ENCODE measurements at places on chromosomes 1 and 21.

DNA sequence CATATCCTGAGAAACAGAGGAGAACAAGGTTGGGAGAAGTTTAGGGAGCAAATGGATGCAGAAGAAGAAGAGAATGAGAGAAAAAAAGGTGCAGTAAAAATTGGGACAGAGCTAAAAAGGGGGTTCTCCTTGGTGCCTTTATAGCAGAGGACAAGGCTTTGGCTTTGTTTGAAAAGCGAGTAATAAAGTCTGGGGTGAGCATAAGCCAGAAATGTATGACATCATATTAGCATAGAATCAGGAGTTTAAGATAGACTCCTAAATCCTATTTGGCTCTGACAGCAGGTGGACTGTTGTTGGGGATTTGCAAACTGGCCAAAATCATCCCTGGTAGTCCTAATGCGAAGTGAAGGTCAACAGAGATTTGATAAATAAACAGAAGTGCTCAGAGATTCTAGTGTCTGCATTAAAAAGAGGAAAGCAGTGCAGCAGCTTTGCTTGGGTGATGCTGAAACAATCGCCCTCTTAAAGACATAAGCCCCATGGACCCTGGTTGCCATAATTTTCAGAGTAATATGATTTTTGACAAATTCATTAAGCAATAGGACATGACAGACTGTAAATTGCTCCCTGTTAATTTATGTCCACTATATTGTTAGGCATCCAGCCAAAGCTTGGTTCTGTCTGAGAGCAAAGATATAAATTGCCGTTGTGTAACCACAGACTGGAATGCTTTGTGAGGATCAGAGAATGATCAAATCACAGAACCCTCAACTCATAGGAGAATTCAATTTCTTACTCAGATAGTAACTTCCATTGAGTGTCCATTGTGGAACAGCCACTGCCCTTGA is 385.0 kb upstream of the NFIA start:
- no peak for DNase-seq

- no peak for DNase-seq
Observed at GRCh38 chr1:209767096-209767495, 11.2 kb downstream of the TRAF3IP3 start.

- DNase-seq: no peak
Observed at GRCh38 chr1:221174330-221174993, 295.2 kb downstream of the HLX start.

GRCh38 chr1:229434005-229434640 is at the start of gene ACTA1:
ACTA1 (minus strand) TSS chr1:229434094; CDS start chr1:229433115, 979 bp downstream.
- DNase-seq: no peak

DNA sequence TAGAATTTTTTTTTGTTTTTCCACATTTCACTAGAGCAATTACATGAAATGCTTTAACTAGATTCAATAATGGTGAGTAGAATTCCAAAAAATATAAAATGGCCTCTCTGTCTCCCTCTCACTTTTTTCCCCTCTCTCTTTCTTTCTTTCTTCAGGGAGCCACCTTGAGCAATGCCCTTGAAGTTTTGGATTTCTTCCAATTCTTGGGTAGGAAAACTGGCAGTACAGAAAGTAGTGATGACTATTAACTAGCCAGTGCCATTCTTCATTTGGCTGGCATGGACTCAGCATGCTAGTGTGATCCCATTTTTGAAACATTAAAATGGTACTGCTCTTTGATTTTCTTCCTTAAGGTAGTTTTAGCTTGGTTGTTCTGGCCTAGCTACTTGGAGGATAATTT is 4.5 kb upstream of the FNBP1L start:
- no peak for DNase-seq

DNA sequence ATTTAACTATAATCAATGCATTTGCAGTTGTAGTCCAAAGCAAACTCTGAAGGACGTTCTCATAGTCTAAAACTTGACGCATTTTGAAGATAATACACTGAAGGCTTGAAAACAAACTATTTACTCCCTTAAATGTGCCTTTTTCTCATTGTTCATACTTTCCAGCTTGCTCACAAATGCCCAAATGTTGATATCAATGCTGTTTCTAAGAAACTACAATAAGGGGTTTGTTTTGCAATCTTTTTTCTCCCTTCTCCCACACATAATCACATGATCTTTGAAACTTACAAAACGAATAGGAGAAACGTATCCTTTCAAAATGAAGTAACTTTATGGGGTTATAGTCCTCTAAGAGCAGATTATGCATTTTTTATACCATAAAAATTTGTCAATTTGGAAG is 508.7 kb downstream of the DPYD start:
- no peak for DNase-seq

GRCh38 chr1:107572674-107573211 is 392.2 kb downstream of the VAV3 start:
- no peak for DNase-seq

- DNase-seq: no peak
Observed at GRCh38 chr21:30882866-30883597, 1.7 kb upstream of the KRTAP11-1 start.

Data from hypothalamus (tissue), 51 donors.